ENCODE measurements at places on chromosomes 1 and 21.

GRCh38 chr1:1434824-1435105, 725 bp upstream of the VWA1 start:
- DNase-seq, result no peak

GRCh38 chr1:109616391-109616790, 3.0 kb downstream of the GNAT2 start:
- DNase-seq, result no peak

- peak; percentile 55 for DNase-seq
These were observed 53.5 kb upstream of the CNTN2 start for GRCh38 chr1:204989266-204990058.

- DNase-seq, result no peak
These were observed 1.1 kb upstream of the S100A9 start for GRCh38 chr1:153356392-153357075.

DNA sequence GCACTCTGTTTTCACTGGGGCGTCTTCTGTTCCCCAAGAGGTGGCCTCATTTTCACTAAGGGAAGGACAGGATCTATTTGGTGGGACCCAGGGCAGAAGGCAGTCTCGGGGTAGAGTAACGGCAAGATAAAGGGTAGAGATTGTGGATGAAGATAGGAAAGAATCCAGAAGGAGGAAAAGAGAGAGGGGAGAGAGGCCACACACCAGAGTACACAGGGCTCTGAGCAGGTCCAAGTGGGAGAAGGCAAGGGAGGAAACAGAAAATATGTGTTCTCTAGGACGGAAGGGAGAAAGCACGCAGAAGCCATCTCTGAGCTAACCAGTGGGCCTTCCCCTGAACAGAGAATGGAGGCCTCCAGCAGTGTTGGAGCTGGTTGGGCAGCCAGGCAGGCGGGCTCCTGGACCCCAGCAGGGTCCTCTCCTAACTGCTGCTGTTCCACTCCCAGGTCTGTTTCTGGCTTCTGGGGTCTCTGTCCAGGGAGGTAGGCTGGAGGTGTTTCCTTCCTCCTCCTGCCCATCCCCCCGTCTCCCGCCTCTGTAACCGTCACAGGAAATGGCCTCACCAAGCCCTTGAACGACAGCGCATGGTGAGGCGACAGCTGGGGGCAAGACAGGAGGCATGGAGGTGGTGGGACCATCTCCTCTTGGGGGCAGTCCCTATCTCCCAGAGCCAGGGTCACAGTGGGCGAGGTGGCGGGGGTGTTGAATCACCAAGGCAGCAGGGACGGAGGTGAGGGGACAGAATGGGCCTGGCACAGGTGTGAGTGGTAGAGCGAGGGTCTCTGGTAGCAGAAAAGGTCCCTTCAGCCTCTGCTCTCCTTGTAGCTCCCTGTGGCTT, 649 bp downstream of the PTPN7 start:
- DNase-seq, result peak; percentile 55

DNA sequence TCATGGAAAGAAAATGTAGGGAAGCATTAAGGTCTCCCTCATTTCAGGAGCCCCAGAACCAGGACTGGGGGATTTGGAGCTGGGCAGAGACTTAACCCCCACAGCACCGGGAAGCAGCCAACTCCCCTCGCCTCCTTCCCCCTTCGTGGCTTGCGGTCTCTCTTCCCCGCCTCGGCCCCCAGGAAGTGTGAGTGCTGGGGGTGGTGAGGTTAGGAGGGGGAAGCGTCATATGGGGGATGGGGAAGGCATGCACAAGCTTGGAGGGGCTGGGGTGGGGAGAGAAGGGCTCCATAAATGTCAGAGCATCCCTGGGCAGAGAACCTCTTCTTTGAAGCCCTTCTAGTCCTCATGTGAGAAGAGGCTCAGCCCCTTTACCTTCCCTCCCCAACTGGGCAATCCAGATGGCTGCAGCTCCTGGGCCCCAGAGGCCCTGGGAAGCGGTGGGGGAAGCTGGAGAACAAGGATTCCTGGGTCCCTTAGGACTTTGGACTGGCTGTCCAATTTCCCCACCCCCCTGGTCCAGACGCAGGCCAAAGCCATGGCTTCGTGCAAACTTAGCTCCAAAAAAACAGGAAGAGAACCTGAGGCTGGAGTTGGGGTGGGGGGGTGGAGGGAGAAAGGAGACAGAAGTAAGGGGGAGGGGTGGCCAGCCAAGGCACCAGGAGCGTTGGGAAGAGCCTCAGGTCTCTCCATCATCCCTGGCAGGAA, 7.8 kb downstream of the ZBTB7B start:
- DNase-seq, result no peak

DNA sequence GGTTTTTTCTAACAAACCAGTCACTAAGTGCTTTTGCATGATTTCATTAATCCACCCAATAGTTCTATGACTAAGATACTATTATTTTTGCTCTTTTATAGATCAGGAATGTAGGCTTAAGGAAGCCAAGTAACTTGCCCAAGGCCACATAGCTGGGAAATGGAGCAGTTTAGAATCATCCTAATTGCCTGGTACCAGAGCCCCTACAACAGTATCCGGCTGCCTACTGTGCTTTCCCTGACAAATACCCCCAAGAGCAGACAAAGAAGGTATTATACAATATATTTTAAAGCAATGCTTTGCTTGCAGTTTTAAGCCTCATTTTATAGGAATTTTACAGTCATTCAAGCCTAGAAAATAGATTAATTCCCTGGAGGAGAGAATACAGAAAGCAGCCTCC, 45.5 kb upstream of the RASAL2 start:
- no peak for DNase-seq

DNA sequence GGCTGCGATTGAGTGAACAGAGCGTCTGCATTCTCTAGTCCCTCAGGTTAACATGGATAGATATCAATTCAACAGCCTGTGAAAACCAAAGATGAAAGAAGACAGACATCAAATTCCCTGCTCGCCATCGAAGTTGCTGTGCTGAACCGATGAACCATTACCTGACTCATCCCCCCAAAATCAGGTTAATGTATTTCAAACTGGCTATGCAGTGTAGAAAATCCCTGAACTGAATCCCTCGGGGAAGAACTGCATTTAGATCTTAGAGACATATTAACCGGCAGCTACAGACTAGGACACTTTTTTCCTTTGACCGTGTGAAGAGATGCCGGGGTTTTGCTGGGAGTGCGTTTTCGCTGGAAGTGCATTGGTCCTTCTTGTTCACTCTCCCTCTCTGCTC, 213.2 kb upstream of the KIAA0040 start:
- DNase-seq, result no peak

GRCh38 chr21:28893687-28894086, 99.0 kb downstream of the LTN1 start:
- no peak for DNase-seq

GRCh38 chr1:81439046-81439823, 361.5 kb upstream of the ADGRL2 start:
- no peak for DNase-seq

GRCh38 chr1:41794031-41794430, 124.7 kb downstream of the HIVEP3 start:
- no peak for DNase-seq

DNA sequence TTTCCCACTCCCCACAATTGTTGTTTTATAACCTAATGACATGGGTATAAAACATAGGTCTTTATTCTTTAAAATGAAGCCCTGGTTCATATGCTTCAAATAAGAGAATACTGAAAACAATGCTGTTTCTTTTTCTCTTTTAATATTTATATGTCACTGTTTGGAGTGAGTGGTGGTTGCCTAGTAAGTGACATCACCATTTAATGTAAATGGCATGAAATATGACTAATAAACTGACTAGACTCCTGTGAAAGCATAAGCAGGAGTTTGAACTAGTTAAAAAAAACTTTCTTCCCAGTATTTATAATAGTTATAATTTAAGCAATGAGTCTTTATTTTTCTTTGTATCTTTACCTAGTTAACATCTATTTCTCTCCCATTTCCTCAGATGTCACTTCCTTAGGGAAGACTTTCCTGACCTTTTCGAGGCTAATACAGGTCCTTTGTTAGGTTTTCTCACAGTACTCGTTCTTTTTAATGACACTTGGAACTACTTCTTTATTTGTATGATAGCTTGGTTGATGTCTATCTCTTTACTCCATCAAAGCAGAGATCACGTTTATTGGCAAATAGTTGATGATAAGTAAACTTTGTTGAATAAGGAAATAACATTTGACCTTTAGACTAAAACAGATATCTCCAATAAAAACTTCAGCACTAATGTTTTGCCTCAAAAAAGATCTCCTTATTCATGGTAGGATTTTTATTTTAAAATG, 105.4 kb upstream of the PDC start:
- no peak for DNase-seq

DNA sequence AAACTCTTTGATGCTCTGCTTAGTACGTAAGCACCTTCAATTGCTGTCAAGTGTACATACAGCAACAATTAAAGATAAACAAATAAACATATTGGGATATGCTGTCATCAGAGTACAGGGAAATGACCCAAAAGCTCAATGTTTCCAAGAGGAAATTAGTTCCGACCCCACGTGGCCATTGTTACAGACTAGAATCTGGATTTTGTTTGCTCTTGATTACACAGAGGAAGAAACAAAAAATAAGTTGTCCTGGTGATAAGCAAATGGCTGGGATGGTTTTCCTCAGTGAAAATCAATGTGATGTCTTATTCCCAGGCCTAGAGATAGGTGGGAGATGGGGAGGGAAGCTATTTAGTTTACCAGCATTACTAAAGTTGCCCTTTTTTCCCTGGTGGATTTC, 113.0 kb upstream of the UBE2U start:
- DNase-seq, result no peak

- no peak for DNase-seq
These were observed 22.4 kb downstream of the PLA2G2D start for GRCh38 chr1:20096840-20097447.
